ENCODE measurements at places on chromosomes 3 and 15.

GRCh38 chr15:74170875-74171578, 2.5 kb upstream of the ISLR start:
- no peak for DNase-seq

DNA sequence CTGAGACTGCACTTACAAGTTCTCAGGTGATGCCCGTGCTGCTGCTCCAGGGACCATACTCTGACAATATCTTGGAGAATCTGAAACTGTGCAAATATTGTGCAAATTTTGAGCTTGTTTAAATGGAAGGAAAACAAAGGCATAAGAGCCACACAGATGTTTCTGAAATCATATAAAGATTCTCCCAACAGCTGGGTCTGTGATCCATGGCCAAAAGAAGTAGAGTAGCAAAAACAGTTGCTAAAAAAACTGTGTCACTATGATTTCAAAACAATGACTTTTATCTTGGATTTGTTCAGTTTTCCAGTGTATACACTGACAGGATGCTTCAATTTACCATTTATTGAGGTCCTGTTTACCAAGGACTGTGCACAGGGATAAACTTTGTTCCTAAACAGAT, 25.3 kb downstream of the NPTN start:
- no peak for DNase-seq

- DNase-seq, result no peak
These were observed 110.0 kb downstream of the KCNAB1 start for GRCh38 chr3:156230278-156230900.

DNA sequence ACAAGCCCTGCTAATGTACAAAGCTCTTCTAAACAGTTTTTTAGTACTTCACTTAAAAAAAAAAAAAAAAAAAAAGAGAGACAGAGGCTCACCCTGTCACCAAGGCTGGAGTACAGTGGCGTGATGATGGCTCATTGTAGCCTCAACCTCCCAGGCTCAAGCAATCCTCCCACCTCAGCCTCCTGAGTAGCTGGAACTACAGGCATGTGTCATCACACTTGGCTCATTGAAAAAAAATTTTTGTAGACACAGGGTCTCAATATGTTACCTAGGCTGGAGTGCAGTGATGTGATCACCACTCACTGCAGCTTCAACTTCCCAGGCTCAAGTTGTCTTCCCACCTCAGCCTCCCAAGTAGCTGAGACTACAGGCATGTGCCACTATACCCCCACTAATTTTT, 47.6 kb upstream of the HEG1 start:
- DNase-seq, result no peak

DNA sequence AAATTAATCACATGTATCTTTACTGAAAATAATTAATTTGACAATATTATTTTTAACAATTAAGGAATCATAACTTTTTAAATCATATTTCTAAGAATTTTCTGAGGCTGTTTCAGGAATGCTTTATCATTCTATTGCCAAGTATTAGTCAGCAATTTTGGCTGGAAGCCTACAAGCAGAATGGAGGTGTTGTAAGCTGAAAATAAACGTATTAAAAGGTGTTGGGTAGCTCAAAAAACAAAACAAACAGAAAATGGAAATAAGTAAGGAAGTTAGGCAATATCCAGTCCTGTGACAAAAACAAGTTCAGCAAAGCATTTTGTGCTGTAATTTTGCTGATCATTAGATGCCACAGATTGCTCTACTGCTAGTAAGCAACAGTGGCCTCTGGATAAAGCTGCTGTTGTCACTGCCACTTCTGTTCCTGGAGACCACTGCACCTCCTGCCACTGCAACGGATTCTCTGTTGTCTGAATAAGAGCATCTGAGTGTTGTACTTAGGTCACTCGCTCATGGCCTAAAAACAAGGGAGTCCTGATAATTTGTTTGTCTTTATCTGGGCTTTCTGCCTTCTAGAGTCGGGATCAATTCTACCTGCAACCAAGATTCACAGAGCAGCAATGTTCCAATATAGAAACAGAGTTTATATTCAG, 63.5 kb upstream of the SLITRK3 start:
- DNase-seq, result no peak

DNA sequence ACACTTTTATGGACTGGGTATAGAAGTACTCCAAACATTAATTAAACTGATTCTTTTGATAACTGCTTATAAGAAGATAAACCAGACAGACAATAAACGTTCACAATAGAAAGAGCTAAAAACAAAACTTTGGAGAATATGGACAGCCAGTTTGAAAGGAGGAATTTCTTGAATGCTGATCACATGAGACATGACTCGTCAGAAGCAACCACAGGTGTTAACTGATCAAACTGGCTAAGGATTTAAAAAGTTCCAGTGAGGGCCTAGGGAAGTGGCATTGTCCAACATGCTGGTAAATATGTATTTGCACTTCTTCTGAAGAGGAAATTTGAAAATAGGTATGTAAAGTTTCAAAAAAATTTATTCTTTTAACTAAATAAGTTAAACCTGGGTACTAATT, 29.4 kb upstream of the AP3B2 start:
- DNase-seq, result peak; percentile 33

- no peak for DNase-seq
These were observed 1.3 kb upstream of the SPTSSB start for GRCh38 chr3:161372321-161373260.

- DNase-seq, result no peak
These were observed 21.5 kb upstream of the SNRPA1 start for GRCh38 chr15:101316529-101316928.

GRCh38 chr3:190303884-190304283, 18.4 kb downstream of the CLDN1 start:
- DNase-seq, result no peak

GRCh38 chr15:48580736-48581135, 64.8 kb downstream of the FBN1 start:
- DNase-seq, result no peak

DNA sequence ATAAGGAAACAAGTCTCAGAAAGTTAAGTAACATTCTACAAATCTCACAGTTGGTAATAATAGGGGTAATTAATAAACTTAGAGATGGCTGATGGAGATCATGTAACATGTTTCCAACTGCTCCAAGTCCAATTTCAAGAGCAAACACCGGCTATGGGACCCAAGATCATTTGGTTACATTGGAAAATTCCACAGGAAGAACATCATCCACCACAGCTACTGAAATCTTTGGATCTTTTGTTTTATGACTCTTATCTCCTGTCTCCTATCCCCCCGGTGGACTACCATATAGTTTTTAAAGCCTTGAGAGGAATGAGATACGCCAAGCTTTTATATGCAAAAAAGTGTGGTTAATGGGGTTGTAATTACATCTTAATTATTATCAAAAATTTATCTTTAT, 216.1 kb downstream of the WNT5A start:
- DNase-seq, result no peak

- DNase-seq, result no peak
These were observed 402.0 kb downstream of the AGBL1 start for GRCh38 chr15:86481720-86482119.

- DNase-seq, result no peak
These were observed 43.6 kb downstream of the TBC1D2B start for GRCh38 chr15:78033864-78034263.

- no peak for DNase-seq
These were observed 75.9 kb downstream of the KLF13 start for GRCh38 chr15:31402511-31403056.

GRCh38 chr3:100113723-100114412, 433 bp downstream of the FILIP1L start:
- no peak for DNase-seq

GRCh38 chr15:63573533-63573932, 23.7 kb upstream of the FBXL22 start:
- DNase-seq, result no peak

- no peak for DNase-seq
These were observed 106.8 kb downstream of the ARRDC4 start for GRCh38 chr15:98067339-98067738.

DNA sequence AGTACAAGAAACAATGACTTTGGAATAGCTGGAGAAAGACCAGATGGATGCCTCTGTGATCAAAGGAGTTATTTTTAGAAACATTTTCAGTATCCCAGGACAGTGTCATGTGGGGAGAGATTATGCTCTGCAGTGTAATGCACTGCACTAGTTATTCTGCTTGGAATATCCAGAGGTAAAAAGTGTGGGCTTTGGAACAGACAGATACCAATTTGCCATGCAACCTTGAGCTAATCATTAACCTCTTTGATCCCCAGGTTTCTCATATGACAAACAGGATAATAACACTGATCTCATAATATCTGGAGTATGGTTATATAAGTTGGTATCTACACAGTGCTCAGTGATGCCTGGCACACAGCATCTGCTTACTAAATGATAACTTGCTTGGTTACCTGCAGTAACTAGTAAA, 12.2 kb upstream of the SLC7A14 start:
- DNase-seq, result no peak

DNA sequence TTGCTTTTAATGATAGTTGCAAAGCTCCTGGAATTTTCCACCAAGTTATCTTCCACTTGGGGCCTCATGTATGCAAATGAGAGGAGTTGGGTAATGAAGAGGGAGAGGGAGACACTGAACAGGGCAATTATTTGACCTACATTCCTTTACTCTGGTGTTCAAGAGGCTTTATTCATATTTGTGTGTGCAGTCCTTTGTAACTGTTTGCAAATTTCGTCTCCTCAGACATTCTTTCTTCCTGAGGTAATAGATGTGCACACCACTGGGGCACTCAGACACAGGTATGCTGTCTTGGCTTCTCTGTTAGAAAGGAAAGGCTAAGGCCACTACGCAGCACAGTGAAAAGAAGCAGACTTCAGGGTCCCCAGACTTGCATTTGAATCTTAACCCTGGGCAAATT, 189.7 kb upstream of the IL12A start:
- peak; percentile 97 for DNase-seq

GRCh38 chr3:30248423-30248822, 358.0 kb upstream of the TGFBR2 start:
- DNase-seq, result no peak

GRCh38 chr3:155890671-155891190, 20.3 kb downstream of the GMPS start:
- no peak for DNase-seq

DNA sequence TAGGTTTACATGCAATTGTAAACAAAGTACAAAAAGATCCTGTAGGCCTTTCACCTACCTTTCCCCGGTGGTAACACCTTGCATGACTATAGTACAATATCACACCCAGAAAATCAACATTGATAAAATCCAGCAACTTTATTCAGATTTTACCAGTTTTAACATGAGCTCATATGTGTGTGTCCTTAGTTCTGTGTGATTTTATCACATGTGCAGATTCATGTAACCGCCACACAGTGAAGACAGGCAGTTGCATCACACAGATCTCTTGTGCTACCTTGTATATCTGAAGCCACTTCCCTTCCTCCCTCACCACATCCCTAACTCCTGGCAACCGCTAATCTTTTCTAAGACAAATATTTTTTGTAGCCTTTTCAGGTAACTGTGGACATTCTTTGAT, 183.5 kb upstream of the C2CD4B start:
- no peak for DNase-seq

DNA sequence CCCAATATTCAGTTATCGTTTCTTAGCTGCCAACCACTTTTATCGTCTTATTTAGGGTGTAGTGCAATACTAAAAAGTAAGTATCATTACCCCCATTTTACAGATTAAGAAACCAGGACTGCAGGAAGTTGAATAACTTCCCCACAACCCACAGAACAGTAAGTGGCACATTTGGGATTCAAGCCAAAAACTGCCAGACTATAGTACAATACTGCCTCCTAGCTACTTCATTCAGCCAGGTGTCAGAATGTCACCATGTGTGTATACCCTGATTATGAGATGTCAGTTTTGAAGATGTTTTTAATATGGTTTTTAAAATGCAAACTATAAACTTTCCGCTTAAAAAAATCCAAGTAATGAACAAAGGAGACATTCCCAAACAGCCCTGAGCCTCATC, 74.2 kb upstream of the PROK2 start:
- peak; percentile 35 for DNase-seq

GRCh38 chr15:80798911-80799310, 19.7 kb downstream of the CEMIP start:
- DNase-seq, result no peak

- no peak for DNase-seq
These were observed 638 bp upstream of the TBC1D5 start for GRCh38 chr3:17742880-17743657.

- DNase-seq, result no peak
These were observed 598.0 kb downstream of the FOXP1 start for GRCh38 chr3:70985572-70985971.

- DNase-seq, result no peak
These were observed 400.3 kb downstream of the LRTM1 start for GRCh38 chr3:54527521-54527920.

DNA sequence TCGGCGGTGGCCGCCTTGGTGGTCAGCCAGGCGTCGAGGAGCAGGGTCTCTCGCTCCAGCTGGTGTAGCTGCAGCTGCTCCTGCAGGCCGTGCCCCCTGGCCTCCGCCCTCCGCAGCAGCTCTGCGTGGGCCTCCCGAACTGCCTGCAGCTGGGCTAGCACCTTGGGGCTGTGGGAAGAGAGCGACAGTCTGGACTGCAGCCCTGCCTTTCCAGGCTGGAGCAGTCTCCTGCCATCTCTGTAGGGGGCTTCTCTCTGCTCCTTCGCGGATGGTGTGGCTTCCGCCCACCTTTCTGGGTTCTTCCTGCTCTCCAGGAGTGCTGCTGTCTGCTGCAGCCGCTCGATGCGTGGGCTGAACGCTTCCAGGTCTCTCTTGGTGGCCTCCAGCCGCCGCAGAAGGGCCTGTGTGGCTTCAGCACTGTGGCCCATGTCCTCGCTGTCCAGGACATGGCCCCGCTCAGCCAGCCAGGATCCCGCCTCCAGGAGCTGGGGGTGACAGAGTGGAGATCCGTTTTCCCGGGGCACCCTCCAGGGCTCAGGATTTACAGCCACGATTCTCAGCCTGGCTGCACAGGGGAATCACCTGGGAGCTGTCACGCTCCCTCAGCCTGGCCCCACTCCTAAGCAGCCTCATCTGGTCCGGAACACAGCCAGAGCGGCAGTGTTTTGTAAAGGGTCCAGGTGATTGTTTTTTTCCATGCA, 16.8 kb downstream of the PLA2G4B start:
- DNase-seq, result no peak

DNA sequence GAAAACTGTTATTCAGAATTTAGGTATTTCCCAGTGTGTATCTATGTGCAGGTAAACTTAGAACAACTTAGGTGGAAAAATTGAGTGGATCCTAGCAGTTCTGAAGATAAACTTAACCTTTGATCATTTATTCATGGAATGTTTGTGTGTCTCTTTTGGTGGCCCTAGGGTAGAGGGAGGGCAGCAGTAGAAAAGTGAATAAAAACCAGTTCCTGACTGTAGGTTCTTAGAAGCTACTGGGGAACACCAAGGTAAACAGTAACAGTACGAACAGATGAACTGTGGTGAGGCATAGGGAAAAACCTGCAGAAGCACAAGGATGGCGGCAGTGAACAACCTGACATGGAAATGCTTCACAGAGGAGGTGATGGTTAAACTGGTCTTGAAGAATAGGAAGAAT, 2.5 kb downstream of the SNRK start:
- no peak for DNase-seq

DNA sequence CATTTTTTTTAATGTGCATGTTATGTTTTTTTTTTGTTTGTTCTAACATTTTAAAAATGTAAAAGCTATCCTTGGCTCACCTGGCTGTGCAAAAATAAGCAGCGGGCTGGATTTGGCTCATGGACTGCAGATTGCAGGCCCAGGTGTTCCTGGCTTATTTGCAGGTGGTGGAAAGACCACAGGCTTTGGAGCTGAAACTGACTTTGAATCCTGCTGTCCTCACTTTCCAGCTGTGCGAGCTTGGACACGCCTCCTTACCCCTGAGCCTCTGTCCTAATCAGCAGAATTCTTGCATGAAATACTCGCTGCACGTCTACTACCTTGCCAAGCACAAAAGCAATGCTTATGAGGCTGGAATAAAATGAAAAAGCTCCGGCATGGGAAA, 188.7 kb upstream of the TPM1 start:
- DNase-seq, result peak; percentile 60
